NCI-H460 (cell line): ENCODE measurements at places on chromosomes 11 and 22.

DNA sequence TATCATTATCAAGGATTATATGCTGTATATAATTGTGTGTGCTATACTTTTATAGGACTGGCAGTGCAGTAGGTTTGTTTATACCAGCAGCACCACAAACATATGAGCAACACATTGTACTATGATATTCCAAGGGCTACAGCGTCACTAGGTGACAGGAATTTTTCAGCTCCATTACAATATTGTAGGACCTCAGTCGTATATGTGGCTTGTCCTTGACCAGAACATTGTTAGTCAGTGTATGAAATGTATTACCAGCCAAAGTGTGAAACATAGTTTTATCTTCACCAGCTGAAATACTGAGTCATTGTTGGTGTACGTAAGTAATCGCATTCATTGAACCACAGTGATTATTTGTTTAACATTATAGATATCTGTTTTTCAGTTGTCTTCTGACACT is 20.4 kb downstream of the JHY start:
- DNase-seq, result no peak

- no peak for DNase-seq
Observed at GRCh38 chr11:116948391-116948790, 111.0 kb upstream of the APOA1 start.

GRCh38 chr11:41273908-41274307 is 185.5 kb downstream of the LRRC4C start:
- no peak for DNase-seq

DNA sequence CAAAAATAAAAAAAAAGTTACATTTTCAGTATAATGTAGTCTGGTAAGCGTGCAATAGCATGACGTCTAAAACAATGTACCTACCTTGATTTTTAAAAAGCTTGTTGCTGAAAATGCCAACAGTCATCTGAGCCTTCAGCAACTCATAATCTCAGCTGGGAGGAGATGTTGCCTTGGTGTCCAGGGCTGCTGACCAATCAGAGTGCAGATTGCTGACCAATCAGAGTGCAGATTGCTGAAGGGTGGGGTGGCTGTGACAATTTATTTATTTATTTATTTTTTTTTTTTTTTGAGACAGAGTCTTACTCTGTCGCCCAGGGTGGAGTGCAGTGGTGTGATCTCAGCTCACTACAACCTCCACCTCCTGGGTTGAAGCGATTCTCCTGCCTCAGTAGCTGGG is 17.8 kb downstream of the ZBED4 start:
- DNase-seq, result no peak

GRCh38 chr11:110762590-110762989 is 50.4 kb upstream of the ARHGAP20 start:
- no peak for DNase-seq

GRCh38 chr11:109112261-109112660 is 309.7 kb upstream of the C11orf87 start:
- DNase-seq, result no peak

GRCh38 chr11:9787981-9788521 is 124.2 kb downstream of the SWAP70 start:
- DNase-seq, result no peak

DNA sequence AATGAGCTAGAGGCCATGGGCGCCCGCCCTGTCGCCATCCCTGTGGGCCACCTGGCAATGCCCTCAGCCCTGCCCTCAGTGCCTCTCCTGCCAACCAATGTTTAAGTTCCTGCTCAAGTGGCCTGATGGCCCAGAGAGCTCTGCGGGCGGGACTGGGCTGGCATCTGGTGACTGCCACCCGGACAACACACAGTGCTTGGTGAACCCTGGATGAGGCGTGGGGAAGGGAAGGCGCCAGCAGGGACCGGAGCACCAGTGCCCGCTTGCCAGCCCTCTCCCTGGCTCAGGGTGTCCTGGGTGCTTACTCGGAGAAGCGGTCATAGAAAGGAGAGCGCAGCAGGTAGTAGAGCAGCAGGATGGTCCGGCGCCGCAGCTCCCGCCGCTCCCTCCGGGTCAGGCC is 4.2 kb downstream of the PEX16 start:
- no peak for DNase-seq

GRCh38 chr22:25452116-25452700 is 112.3 kb upstream of the GRK3 start:
- DNase-seq, result no peak

- DNase-seq, result no peak
Observed at GRCh38 chr11:67117176-67117575, 1.9 kb upstream of the KDM2A start.

DNA sequence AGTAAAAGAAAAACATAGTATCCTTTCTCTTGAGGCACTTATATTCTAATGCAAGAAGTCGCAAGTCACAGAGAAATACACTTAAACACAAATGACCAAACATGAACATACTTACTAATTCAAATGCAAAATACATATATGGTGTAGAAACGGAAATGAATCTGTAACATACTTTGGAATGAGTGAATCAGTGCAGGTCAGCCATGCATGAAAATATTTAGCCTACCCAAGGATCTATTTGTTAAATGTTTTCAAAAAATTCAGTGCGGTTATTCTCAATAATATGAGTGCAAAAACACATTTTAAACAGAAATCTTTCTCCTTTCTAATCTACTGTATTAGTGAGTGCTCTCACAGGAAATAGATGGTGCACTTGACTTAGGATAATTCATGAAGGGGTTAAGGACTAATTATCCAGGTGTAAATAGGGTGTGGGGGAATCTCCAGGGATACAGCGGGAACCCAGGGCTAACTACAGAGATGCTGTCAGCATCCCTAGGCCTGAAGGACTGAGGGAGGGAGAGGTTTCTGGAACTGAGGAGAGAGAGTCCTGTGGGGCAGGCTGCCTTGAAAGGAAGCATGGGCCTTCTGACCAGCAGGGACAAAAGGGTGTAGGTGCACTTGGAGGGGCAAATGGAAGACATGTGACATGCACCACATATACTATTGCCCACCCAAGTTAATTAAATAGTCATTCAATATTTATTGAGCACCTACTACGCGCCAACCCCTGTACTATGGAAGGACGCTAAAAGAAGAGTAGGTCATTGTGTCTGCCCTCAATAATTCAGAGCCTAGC is 139.2 kb downstream of the MAML2 start:
- no peak for DNase-seq

DNA sequence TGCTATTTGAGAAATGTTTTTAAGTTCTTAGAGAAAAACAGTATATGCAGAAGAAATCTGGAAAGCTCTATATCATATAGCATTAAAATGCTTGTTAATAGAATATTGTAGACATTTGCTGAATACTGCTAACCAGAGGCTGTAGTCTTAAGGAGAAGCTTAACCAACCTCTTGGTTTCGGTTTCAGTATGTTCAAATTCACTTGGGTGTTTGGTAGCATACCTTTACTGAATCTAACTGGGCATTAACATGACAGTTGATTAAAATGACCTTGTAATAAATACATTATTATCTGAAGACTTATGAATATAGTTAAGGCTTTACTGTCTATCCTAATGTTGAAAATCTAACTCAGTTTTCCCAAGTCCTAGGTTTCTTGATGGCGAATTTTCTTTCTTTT is 5.4 kb downstream of the PCF11 start:
- no peak for DNase-seq

DNA sequence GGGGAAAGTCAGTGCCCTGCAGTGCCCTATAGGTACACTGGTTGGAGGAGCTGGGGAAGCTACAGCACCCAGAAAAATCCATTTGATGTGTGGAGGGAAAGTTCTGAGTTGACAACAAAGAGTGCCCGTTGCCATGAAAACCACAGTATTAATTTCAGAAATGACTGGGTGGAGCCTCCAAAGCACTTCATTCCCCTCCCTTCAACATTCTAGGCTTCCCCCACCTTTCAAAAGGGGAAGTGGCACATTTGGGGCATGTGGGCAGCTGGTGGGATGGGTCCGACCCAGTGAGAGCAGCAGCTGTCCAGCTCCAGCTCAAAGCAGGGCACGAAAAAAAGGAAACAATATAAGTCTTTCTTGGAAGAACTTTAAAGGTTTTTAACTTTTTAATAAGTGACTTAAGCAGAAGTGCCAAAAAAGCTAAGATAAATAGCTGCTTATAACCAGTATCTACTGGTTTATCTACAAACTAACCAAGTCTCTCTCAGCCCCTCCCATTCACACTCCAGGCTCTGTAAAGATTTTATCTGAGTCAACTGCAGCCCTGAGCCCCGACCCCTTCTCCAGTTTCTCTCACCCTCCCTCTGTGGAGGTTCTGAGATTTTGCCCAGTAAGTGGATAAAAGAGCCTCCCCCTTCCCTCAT is 9.0 kb upstream of the AHNAK start:
- no peak for DNase-seq

DNA sequence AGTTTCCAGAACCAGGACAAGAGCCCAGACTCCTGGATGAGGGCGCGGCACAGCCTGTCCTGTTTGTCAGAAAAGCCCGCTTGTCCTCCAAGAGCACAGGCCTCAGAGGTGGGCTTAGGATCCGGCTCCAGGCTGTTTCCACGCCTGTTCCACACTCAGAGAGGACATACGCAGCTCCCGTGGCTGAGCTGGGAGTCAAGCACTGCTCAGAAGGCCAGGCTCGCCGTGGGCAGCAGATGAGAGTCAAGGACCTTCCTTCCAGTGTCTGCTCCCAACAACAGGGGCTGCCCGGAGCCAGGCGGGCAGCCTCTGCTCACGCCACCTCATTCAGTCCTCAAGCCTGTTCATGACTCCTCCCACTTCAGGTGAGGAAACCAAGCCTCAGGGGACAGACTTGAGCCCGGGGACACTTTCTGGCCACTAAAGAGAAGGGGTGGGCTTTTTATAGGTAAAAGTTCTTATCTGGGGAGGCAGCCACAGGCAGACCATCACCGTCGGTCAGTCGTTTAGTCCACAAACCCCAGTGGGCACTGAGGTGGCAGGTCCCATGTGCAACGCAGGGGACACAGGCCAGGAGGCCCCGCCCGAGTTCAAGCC is 3.8 kb downstream of the CYB5R3 start:
- DNase-seq, result no peak

- DNase-seq, result no peak
Observed at GRCh38 chr11:63641727-63642126, 27.5 kb upstream of the PLAAT3 start.

- DNase-seq, result no peak
Observed at GRCh38 chr11:23226331-23227077, 366.2 kb upstream of the CCDC179 start.

GRCh38 chr11:111935317-111936039 is 1.7 kb upstream of the DIXDC1 start:
- DNase-seq, result no peak

- DNase-seq, result no peak
Observed at GRCh38 chr22:32317524-32317923, 40.1 kb upstream of the RFPL3 start.

- no peak for DNase-seq
Observed at GRCh38 chr11:128095466-128095981, 491.8 kb downstream of the ETS1 start.

DNA sequence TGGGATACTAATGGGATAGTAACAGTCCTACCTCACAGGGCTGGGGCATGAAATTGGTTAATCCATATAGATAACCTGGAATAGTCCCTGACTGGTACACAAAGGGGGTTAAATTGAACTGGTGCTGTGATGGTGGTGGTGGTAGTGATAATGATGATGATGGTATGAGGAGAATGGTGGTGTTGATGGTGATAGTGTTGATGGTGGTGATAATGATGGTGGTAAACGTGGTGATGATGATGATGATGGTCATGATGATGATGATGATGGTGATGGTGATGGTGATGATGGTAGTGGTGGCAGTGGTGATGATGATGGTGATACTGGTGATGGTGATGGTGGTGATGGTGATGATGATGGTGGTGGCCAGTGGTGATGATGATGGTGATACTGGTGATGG is 38.7 kb downstream of the SMIM38 start:
- no peak for DNase-seq

DNA sequence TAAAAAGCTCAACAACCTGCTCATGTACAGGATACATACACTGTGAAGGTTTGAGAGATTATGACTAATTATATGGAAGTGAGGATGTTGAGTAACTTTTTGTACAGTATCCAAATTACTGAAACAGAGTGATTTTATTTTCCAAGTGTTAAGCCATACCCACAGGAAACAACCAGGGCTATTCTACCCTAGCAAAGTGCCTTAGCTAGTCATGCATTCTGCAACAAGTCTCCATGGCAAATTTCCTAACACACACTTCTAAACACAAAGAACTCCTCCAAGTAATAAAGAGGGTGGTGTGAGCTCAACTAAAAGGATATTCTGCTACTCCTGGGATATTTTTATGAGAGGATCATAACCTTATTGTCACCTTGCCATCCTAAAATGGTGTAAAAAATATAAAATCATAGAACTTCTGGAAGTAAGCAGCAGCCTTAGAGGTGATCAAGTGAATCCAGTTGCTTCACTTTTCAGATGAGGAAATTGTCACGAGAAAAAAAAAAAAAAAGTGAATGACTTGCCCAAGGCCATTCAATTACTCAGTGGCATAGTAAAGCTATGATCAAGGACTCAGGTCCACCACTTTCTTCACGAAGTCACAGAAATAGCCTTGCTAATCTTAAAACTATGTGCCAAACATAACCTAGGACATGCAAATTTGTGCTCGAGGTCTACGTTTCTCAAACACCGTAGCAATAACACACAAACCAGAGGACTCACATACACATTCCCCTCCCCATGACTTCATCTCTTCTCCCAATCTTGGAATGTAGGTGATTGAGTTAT is 4.2 kb downstream of the LGR4 start:
- DNase-seq, result no peak

- no peak for DNase-seq
Observed at GRCh38 chr11:121113611-121114010, 12.6 kb downstream of the TECTA start.

DNA sequence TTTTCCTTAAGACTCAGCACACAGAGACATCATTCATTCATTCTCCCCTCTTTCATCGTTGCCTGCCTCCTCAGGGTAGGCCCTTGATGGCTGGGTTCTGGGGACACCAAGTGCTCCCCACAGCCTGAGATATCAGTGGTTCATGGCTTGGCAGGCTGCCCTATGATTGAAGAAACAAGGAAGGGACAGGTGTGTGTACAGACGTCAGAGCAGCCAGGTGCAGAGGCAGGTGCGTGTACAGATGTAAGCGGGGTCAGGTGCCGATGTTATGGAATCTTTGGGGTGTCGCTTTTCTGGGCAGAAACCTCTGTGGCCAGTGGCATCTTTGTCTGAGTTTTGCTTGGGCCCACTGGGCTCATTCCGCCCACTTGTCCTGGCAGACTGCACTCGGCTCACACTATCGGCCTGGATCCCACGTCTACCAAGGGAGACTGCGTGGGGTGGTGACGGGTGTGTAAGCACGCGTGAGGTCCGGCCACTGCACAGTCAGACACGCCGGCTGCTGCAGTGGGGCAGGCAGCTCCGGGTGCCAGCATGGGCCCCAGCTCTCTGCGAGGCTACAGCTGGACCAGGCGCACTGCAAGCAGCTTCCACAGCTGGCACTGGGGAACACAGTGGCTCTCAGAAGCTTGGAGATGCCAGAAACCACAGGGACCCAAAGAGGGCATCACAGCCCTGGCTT is 20.9 kb upstream of the KIAA0930 start:
- DNase-seq, result no peak

DNA sequence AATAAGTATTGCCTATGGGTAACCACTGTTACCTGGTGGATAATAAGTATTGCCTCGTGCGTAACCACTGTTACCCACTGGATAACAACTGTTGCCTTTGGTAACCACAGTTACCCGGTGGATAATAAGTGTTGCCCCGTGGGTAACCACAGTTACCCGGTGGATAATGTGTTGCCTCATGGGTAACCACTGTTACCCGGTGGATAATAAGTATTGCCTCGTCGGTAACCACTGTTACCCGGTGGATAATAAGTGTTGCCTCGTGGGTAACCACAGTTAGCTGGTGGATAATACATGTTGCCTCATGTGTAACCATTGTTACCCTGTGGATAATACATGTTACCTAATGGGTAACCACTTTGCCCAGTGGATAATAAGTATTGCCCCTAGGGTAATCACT is 9.8 kb upstream of the NXPE4 start:
- no peak for DNase-seq
